Fibroblast of skin of right biceps (primary cell): ENCODE measurements at places on chromosomes 5 and 9.

- no peak for DNase-seq
Observed at GRCh38 chr9:122151267-122151828, 8.2 kb downstream of the NDUFA8 start.

GRCh38 chr5:59716029-59716428 is 177.5 kb downstream of the PDE4D start:
- no peak for DNase-seq

DNA sequence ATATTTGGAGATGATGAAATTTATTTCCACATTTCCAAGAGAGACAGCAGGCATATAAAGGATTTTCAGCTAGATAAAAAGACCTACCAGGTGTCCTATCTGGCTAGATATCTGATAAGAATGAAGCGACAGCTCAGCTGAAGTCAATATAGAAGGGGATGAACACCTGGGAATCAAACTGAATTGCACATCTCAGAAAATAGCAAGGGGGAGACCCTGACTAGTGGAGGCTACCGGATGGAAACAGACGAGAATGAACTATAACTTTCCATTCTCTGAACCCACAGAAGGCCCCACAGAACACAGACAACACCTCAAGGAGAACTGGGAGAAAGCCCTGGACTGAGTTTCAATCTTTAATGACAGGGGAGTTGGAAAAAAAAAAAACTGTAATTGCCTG is 51.1 kb downstream of the CPLANE1 start:
- DNase-seq, result no peak

DNA sequence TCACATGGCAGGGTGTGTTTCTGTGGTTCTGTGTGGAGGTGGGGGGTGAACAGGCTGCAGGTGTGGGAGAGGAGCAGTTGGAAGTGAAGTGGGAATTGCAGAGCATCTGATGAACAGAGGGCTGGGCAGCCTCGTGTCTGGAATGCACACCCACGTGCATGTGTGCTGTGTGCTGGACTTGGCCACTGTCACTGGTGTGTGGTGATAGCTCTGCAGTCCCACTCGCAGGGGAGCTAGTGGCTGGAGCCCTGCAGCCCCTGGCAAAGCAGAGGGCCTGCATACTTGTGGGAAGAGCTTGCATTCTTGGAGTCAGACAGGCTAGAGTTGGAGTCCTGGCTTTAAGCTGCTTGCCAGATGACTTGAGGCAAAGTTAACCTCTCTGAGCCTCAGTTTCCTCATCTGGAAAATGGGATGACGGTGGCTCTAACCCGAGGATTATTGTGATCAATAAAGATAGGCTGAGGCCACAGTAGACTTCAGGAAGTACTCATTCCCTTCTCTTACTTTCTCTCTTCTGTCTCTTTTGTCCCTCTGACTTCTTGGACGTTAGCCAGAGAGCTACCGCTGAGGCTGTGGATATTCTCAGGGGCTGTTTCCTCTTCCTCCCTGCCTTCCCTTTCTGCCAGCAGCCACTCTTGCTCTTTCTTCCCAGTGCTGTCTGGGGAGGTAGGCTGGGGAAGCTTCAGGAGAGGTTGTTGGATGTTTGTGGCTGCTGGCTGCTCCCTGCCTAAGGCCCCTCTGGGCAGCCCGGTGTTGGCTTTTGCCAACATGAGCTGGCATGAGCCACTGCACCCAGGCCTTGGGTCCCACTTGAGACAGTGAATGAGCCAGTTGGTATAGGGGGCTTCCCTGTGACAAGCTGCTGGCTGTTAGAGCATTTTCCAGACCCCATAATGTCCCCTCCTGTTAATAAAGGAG is 18.3 kb downstream of the PSAT1 start:
- DNase-seq, result peak; percentile 48

DNA sequence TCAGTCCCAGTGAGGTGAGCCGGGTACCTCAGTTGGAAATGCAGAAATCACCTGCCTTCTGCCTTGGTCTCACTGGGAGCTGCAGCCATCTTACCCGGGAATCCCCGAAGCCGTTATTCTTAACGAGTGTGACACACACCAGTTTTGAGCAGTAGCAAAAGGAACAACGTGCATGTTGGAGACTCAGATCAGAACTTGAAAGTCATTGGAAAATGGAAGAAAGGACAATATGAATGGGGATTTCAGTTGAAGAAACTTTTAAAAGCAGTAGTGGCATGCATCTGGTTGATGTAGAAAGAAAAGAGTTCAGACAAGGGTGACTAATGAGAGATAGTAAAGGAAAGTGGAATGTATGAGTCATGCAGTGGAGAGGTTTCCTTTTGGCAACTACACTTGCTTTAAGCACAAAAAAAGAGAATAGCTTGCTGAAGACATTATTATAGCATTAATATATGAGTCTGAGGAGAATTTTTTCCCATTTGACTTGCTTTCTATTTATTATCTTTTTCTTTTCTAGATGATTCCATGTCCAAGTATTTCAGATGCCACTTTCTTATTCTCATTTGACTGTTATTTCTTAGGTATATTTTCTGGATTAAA is 44.4 kb upstream of the ANKDD1B start:
- peak; percentile 91 for DNase-seq

GRCh38 chr5:111308951-111309350 is 84.8 kb downstream of the CAMK4 start:
- no peak for DNase-seq

- no peak for DNase-seq
Observed at GRCh38 chr5:124662181-124662781, 84.2 kb downstream of the ZNF608 start.

DNA sequence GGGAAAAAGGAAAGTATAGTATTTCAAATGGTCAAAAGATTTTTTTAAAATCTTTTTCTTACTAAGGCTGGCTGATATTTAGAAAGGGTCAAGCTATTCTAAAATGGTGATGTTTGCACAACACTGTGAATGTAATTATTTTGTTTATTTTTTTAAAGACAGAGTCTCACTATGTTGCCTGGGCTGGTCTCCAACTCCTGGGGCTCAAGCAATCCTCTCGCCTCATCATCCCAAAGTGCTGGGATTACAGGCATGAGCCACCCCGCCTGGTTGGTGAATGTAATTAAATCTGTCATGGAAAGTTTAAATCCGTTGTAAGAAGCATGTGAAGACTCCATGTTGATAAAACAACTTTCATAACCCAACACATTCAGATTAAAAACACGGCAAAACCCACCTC is 2.6 kb downstream of the UBTD2 start:
- DNase-seq, result peak; percentile 63

- DNase-seq, result no peak
Observed at GRCh38 chr5:173762045-173762444, 126.1 kb upstream of the CPEB4 start.
